ENCODE measurements at places on chromosomes 5 and 9. TPM values are rescaled to one million over a fixed set of nuclear protein-coding genes. Genes with fewer than 3 reads are reported as not detected.

GRCh38 chr9:8864545-8864896 lies 1064.9 kb upstream of the DMAC1 start:
- no peaks in the 10 kb centered on the region for H3K4me1 ChIP-seq
- no peak overlapping the region for H3K27ac ChIP-seq
- peaks cover 3% of the 10 kb centered on the region for H3K27me3 ChIP-seq
- no peak for DNase-seq
- no peak overlapping the region for H3K4me3 ChIP-seq

DNA sequence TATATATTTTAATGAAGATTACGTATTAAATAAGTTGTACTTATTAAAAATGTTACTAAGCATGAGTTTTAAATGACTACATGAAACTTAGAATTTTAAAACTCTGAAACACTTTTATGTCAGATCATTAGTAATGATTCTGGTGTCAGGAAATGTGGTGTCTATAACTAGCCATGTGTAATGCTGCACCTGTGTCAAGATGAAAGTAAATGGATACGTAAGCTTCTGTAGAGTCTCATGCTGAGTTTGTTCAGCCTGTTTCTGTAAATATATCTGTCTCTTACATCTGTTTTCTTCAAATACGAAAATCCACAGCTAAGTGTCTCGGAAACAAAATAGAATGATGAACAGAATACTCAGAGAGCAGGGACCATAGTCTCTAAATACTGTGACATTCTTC lies 278.0 kb upstream of the SMC2 start:
- H3K4me1 ChIP-seq, result no peaks in the 10 kb centered on the region
- no peak overlapping the region for H3K4me3 ChIP-seq
- H3K27ac ChIP-seq, result no peak overlapping the region
- no peak for DNase-seq
- H3K27me3 ChIP-seq, result no peaks in the 10 kb centered on the region

- H3K27me3 ChIP-seq, result no peaks in the 10 kb centered on the region
- DNase-seq, result no peak
- H3K4me3 ChIP-seq, result no peak overlapping the region
- H3K4me1 ChIP-seq, result peaks cover 63% of the 10 kb centered on the region
- peak overlapping the region; percentile 20 for H3K27ac ChIP-seq
- no peaks in the 10 kb centered on the region for H3K36me3 ChIP-seq
Measured at GRCh38 chr9:135884328-135885035, 22.9 kb downstream of the CAMSAP1 start.

GRCh38 chr9:4680750-4681149 lies 1.4 kb downstream of the CDC37L1 start:
- H3K27me3 ChIP-seq, result no peaks in the 10 kb centered on the region
- H3K4me3 ChIP-seq, result no peak overlapping the region
- H3K4me1 ChIP-seq, result peaks cover 24% of the 10 kb centered on the region
- DNase-seq, result no peak

DNA sequence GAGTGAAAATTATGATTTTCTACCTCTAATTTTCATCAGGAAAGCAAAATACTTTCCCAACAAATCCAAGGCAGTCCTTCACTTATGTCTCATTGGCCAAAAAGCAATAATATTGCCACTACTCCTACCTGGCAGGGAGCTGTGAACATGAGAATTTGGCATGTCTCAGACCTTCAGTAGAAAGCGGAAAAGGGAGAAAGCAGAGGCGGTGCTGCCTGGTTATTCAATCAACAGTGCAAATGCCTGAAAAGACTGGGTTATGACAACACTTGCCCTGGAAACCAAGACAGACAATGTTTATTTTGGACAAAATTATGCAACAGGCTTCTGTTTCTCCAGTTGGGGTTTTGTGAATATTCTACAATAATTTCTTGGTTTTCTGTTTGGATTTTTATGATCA lies 194.4 kb downstream of the TAF11L14 start:
- peaks cover 2% of the 10 kb centered on the region for H3K27me3 ChIP-seq
- no peak overlapping the region for H3K4me3 ChIP-seq
- H3K4me1 ChIP-seq, result no peaks in the 10 kb centered on the region
- no peak overlapping the region for H3K27ac ChIP-seq
- H3K36me3 ChIP-seq, result no peaks in the 10 kb centered on the region
- DNase-seq, result no peak

- H3K36me3 ChIP-seq, result peaks cover 16% of the 10 kb centered on the region
- no peaks in the 10 kb centered on the region for H3K27me3 ChIP-seq
- no peak overlapping the region for H3K27ac ChIP-seq
- no peak for DNase-seq
- peaks cover 29% of the 10 kb centered on the region for H3K4me1 ChIP-seq
Measured at GRCh38 chr5:83095957-83096539, 18.7 kb downstream of the XRCC4 start.

DNA sequence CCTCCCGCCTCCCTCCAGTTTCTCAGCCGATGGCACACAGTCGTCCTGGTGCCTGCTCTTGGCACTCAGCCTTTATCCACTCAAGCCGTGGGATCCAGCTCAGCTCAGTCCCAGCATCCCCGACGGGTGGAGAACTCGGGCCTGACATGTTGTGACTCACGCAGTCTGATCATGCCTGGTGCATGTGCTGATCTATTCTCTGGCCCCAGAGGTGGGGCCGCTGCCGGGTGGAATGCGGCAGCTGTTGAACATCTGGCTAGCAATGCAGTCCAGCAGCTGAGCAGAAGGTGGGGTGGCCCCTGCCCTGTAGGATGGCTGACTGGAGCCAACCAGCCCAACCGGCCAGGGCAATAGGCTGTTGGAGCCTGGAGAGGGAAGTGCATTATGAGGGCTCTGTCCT lies 1.7 kb upstream of the AIF1L start:
- H3K4me3 ChIP-seq, result no peak overlapping the region
- DNase-seq, result no peak
- H3K27me3 ChIP-seq, result peaks cover 14% of the 10 kb centered on the region

DNA sequence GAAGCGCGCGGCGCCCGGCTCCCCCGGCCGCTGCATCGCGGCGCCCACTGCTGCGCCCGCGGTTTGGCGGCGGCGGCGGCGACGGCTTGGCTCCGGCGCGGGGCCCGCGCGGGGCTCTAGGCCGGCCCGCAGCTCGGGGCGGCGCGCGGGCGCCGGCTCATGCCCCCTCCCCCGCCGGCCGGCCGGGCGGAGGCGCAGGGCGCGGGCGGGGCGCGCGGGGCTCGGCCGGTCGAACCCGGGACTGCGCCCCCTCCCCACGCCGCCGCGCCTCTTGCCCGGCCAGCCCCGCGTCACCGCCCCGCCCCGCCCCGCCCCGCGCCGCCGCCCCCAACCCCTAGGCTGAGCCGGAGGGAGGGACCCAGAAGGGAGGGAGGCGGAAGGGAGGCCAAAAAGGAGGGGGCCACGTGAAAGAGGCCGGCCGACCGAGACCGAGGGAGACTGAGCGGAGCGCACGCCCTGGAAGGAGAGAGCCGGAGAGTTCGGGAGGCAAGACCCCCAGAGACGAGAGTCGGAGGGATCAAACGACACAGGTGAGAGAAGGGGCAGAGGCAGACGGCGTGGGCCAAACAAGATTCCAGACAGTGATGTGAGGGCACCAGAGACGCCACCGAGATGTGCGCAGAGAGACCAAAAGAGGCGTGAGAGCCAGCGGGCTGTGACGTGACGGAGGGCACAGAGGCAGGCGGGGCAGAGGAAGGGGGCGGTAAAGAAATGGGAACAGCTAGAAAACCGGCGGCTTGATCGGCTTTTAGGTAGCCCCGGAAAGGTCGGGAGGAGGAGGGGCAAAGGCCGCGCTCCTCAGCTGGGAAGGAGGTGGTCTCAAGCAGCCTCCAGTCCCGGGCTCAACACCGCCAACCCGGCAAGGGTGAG lies at the start of gene BARX1:
TSS of gene BARX1 (minus strand) at position 245 of the 870 bp plus-strand sequence. CDS start at position 36, 209 bp downstream.
- no peaks in the 10 kb centered on the region for H3K36me3 ChIP-seq
- H3K4me1 ChIP-seq, result peaks cover 32% of the 10 kb centered on the region
- H3K4me3 ChIP-seq, result peak within 1 kb of the TSS; percentile 70
- no peak within 1 kb of the TSS for H3K27ac ChIP-seq
- no peak for DNase-seq

DNA sequence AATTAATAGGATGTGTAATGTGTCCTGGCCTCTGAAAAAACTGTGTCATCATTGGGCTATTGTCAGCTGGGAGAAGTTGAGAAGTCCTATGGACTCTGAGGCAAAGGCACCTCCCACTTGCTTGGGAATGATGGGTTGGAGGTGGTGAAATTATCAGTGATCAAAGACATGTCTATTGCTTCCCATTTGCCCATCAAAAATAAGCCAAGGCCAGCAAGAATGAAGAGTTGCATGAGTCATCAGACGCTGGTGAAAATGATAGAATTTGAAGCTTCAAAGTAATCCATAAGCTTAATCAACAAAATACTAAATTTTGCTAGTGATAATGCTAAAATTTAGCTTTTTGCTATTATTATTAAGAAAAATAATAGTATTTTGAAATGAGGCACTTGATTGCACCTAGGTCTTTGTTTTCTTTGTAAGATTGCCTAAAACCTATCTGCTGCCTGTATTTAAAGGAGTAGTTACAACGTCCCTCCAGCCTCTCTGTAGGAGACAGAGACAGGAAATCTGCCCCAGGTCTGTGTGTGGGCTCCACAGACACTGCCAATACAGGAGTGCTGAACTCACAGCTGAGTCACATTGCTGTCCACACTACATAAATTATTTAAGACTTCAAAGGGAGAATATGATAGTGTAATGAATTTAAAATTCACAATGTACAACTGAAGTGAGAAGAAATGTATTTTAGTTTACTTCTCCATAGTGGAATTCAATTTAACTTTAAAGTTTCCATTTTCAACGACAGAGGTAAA lies 48.4 kb upstream of the APC start:
- H3K4me3 ChIP-seq, result no peak overlapping the region
- H3K27me3 ChIP-seq, result peaks cover 4% of the 10 kb centered on the region
- H3K36me3 ChIP-seq, result no peaks in the 10 kb centered on the region
- H3K4me1 ChIP-seq, result no peaks in the 10 kb centered on the region
- no peak for DNase-seq
- no peak overlapping the region for H3K27ac ChIP-seq

DNA sequence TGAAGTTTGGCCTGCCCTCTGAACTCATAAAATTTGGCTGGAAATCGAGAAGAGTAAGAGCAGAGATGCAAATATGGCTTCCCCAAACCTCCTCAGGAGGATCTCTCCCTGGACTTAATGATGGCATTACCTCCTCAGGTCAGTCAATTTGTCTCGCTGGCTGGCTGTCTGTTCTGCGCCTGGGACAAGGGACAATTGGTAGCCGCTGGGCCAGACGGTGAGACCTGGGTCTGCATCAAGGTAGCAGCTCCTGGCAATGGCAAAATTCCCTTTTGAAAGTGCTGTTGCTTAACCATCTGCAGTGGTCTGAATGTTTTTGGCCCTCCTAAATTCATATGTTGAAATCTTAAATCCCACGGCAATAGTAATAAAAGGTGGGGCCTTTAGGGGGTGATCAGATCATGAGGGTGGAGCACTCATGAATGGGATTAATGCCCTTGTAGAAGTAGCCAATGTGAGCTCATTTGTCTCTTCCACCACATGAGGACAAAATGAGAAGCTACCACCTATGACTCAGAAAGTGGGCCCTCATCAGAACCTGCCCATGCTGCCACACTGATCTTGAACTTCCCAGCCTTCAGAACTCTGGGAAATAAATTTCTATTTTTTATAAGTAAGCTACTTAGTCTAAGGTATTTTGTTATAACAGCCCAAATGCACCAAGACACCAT lies 439.3 kb upstream of the KLF4 start:
- H3K27ac ChIP-seq, result no peak overlapping the region
- no peaks in the 10 kb centered on the region for H3K4me1 ChIP-seq
- no peak overlapping the region for H3K4me3 ChIP-seq
- no peaks in the 10 kb centered on the region for H3K36me3 ChIP-seq
- DNase-seq, result no peak

DNA sequence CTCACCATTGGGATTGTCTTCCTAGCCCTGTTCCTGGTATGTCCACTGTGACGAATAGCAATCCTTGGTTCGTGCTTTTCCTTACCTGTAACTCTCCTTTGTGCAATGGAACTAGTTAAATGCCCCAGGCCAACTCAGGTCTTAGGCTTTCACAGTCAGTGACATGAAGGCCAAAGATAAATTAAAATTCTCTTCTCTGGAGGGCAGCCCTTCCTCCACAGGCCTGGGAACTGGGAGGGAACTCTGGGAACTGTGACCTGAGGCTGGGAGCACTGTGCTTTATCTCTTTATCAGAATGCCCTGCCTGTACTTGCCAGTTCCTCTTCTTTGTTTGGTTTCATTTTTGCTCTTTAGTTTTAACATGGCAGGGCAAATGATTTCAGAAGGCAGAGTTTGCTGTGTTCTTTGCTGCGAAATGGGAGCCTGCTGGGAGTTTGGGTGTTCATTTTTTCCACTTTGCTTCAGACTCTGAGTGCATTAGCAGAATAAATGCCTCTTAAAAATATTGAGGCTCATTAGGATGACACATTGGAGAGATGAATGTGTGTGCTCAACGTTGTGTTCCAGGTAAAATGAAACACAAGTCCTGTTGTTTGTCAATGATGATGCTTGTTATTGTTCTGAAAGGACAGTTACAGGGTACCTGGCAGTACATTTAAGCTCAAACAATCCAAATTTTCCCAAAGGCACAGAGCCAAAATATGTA lies 118.1 kb downstream of the NUDT12 start:
- H3K4me3 ChIP-seq, result no peak overlapping the region
- peaks cover 4% of the 10 kb centered on the region for H3K36me3 ChIP-seq
- no peaks in the 10 kb centered on the region for H3K4me1 ChIP-seq
- DNase-seq, result no peak
- H3K27ac ChIP-seq, result no peak overlapping the region
- no peaks in the 10 kb centered on the region for H3K27me3 ChIP-seq

- H3K4me1 ChIP-seq, result no peaks in the 10 kb centered on the region
- H3K36me3 ChIP-seq, result peaks cover 15% of the 10 kb centered on the region
- no peak for DNase-seq
- no peaks in the 10 kb centered on the region for H3K27me3 ChIP-seq
- no peak overlapping the region for H3K4me3 ChIP-seq
- H3K27ac ChIP-seq, result no peak overlapping the region
Measured at GRCh38 chr9:3576328-3576727, 50.5 kb upstream of the RFX3 start.

DNA sequence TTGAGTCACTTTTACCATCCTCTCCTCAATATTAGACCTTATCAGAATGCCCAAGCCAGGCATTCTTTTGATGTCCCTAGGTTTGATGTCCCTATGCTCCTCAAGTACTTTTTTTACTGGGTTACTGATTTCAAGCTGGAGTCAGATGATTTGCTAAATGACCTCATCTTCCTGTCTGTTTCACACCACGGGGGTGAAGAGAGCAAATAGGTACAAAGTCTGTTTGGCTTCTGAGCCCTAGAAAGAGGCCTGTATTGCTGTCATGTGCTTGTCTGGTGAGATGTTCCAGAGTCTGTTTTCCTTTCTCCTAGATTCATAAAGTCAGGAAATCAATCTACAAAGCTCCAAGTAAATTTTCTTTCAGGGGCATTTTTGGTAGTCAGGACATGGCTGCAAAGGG lies 12.7 kb upstream of the DAB2 start:
- DNase-seq, result peak; percentile 33
- H3K27me3 ChIP-seq, result peaks cover 1% of the 10 kb centered on the region
- peaks cover 17% of the 10 kb centered on the region for H3K4me1 ChIP-seq
- peak overlapping the region; percentile 54 for H3K27ac ChIP-seq
- peak overlapping the region; percentile 1 for H3K4me3 ChIP-seq

GRCh38 chr5:61261136-61261535 lies 70.9 kb upstream of the ZSWIM6 start:
- H3K4me1 ChIP-seq, result no peaks in the 10 kb centered on the region
- H3K36me3 ChIP-seq, result no peaks in the 10 kb centered on the region
- no peak overlapping the region for H3K27ac ChIP-seq
- no peak overlapping the region for H3K4me3 ChIP-seq

The ECM2 gene
- 0.16 TPM for polyA plus RNA-seq

The TMEM171 gene
- 3.5 TPM for polyA plus RNA-seq

The SUSD1 gene
- polyA plus RNA-seq, result 66.8 TPM

The LECT2 gene
- polyA plus RNA-seq, result not detected

The NKD2 gene
- polyA plus RNA-seq, result not detected

All from immature natural killer cell (primary cell).